ENCODE measurements at places on chromosomes 13 and 19.
A peak's percentile ranks its signal among the peaks of the same experiment; 100 is the strongest.

- no peak for DNase-seq
Measured at GRCh38 chr13:113410472-113411201, 42.7 kb downstream of the ADPRHL1 start.

DNA sequence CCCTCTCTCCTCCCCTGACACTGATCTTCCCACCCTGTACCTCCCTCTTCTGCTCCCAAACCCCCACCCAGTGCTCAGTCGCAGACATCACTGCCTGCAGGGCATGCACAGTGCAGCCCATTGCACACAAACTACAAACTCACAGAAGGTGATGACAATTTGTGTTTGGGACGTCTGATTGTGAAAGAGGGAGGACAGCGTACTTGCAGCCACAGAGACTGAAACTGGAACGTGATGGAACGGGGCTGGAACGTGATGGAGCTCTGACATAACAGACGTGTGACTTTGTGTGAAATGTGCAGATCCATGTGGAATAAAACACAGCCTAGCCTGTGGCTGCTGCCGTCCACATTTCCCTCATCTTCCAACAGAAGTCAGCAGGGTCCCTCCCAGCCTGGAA is 57.3 kb upstream of the CEACAM8 start:
- no peak for DNase-seq

GRCh38 chr13:22735011-22735995 is 445.5 kb upstream of the SGCG start:
- no peak for DNase-seq

DNA sequence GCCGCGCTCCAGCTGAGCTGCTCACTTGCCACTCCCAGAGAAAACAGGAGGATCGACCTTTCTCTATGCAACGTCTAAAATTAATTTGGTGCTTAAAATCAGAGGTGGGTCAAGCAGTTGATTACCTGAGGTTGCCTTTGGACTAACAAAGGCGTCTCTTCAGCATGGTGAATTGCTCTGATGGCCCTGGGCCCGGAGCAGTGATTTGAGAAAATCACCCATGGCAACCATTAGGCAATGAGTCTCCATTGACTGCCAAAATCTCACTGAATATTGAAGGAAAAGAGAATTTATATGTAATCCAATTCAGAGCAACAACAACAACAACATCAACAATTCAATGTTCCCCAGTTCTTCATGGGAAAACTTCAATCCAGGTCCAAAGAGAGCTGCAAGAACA is 61.8 kb downstream of the IRS2 start:
- peak; percentile 41 for DNase-seq

DNA sequence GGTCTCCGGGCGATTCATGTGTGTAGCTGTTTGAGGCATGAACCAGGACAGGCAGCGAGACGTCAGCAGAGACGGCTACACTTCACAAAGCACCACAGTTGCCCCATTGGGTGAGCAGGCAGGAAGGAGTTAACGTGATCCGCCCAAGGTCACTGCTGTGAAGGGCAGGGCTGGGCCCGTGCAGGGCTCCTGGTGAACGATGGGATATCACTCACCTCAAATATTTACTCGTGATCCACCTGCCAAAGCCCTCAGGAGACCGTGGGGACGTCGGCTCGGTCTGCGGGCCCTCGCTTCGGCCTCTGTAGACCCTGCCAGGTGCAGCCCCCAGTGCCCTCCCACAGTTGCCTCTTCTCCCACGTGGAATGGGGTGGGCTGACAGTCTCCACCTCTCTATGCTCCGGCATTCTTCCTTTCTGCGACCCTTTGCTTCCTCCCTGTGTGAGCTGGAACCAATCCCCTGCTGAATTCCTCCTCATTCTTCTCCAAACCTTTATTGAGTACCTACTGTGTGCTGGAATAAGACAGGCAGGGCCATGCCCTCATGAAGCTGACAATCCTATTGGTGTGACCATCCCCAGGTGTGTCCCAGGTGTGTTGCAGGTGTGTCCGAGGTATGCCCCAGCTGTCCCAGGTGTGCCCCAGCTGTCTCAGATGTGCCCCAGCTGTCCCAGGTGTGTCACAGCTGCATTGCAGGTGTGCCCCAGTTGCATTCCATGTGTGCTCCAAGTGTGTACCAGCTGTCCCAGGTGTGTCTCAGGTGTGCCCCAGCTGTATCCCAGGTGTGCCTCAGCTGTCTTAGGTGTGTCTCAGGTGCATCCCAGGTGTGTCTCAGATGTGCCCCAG is 2.0 kb upstream of the GRK1 start:
- no peak for DNase-seq

GRCh38 chr13:40428354-40428753 is 238.1 kb downstream of the FOXO1 start:
- DNase-seq, result no peak

- no peak for DNase-seq
Measured at GRCh38 chr13:33775339-33776108, 42.4 kb upstream of the RFC3 start.

DNA sequence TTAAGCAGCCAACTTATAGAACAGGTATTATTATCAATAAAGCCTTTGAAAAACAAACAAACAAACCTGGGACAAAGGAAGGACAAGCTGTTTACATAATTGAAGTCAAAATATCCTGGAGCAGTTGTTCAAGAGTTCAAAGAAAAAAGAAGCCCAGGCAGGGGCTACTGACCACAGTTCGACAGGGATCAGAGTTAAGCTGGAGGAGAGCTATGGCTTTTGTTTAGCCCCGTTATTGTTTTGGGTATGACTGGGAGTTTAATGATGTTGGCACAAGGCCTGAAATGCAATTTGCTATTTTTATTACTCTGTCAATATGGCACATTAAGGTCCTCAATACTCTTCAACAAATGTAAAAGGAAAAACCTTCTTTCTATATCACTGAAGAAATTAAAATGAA is 624.4 kb upstream of the KLHL1 start:
- DNase-seq, result no peak

DNA sequence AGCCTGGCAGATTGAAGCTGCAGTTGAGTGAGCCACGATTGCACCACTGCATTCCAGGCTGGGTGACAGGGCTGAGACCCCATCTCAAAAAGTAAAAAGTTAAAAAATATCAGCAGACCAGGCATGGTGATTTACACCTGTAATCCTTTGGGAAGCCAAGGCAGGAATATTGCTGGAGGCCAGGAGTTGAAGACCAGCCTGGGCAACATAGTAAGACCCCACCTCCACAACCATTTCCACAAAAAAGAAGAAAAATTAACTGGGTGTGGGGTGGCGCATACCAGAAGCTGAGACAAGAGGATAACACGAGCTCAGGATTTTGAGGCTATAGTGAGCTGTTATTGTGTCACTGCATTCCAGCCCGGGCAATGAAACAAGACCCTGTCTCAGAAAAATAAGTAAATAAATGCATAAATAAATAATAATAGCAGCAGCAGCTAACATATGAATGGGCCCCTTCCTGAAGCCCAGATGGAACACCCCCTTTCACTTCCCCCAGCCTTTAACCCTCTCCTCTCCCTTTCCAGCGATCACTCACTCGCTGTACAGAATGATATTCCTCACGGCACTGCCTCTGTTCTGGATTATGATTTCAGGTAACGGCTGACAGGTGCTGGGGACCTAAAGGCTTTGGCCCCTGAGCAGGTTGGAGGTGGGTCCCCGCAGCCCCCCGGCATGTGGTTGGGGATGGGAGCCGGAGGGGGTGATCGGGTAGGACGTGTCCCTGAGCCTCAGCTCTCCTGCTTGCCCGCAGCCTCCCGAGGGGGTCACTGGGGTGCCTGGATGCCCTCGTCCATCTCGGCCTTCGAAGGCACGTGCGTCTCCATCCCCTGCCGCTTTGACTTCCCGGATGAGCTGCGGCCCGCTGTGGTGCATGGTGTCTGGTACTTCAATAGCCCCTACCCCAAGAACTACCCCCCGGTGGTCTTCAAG is 3.2 kb downstream of the MAG start:
- no peak for DNase-seq

DNA sequence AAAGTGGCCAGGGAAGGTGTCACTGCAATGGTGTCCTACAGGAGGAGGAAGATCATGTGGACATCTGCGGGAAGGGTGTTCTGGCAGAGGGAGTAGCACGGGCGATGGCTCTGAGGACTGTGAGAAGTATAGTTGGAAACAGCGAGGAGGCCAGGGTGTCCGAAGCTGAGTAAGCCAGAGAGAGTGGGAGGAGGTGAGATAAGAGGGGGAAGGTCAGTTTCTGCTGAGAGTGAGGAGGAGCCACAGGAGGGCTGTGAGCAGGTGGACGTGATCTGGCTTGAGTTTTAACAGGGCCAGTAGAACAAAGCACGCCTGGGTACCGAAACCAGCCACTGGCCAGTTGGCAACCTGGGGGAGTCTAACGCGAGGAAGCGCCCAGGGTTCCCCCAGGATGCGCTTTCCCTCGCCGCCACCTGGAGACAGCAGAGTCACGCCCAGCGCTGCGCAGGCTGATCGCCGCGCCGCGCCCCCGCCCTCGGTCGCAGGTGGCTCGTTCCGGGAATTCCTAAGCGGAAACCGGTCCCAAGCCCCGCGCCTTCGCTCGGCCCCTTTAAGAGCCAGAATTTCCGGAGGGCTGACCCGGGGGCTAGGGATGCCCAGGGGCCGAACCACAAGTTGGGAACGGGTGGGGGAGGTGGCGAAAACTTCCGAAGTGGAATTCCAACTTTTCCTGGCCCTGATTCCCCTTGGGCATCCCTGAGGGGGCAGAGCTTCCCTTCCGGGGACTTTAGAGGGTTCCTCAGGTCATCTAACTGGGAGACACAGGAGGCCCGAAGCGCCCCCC is 1.1 kb upstream of the LSR start:
- DNase-seq, result no peak

GRCh38 chr13:23381866-23382265 is 51.6 kb downstream of the SACS start:
- no peak for DNase-seq

- DNase-seq, result no peak
Measured at GRCh38 chr13:20669162-20669561, 34.3 kb upstream of the IL17D start.

GRCh38 chr19:2699413-2700140 is 2.9 kb downstream of the GNG7 start:
- no peak for DNase-seq

- no peak for DNase-seq
Measured at GRCh38 chr13:46598140-46598819, 45.3 kb downstream of the LRCH1 start.

DNA sequence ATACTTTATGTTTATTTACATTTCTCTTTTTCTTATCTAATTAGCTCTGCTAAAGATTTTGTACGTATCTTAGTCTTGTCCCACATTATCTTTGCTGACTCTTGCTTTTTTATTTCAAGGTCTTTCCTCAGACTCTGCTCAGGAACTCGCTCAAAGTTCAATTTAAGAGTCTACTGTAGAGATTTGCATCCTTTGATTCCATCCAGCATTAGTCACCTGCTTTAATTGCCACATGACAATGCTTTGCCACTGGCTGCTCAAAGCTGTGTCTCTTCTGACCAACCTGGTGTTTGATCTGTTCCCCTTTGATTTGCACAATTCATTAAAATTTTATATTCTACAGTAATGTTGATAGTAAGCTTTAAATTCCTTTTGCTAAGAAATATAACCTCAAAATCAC is 157.9 kb upstream of the FREM2 start:
- no peak for DNase-seq

GRCh38 chr13:75312884-75313520 is 169.0 kb downstream of the TBC1D4 start:
- DNase-seq, result no peak

DNA sequence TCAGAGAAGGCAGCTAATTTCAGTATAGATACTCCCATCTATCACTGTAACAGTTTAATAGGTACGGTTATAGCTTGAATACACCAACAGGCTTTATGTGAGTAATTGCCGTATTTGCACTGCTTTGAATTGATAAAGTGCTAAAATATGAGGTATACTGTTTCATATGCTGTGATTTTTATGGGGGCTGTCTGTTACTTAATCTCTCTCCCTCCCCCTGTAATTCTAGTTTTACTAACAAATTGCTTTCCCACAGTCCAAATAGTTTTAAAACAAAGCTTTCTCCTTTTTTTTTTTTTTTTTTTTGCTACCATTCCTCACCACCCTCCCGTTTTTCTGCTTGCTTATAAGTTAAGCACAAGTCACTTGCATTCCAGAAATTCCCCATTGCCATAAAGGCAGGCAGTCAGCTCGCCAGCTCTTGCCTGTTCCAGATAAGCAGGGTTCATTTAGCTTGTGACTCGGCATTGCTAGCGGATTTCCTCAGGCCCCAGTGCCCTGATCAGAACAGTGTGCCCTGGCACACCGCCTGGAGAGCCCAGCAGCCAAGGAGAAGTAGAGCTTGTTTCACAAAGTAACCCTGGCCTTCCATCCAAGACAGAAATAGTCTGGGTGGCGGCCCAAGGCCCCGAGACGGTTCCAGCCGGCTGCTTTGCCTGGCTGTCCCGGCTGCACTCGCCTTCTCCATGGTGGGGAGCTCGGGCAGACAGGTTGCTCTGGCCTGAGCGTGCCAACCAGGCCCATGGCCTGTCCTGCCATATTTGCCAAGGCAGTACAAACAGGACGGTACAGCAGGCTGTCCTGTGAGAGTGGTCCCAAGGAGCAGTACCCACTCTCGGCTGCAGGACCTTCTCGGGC is 43.5 kb upstream of the NPAS1 start:
- peak; percentile 82 for DNase-seq

DNA sequence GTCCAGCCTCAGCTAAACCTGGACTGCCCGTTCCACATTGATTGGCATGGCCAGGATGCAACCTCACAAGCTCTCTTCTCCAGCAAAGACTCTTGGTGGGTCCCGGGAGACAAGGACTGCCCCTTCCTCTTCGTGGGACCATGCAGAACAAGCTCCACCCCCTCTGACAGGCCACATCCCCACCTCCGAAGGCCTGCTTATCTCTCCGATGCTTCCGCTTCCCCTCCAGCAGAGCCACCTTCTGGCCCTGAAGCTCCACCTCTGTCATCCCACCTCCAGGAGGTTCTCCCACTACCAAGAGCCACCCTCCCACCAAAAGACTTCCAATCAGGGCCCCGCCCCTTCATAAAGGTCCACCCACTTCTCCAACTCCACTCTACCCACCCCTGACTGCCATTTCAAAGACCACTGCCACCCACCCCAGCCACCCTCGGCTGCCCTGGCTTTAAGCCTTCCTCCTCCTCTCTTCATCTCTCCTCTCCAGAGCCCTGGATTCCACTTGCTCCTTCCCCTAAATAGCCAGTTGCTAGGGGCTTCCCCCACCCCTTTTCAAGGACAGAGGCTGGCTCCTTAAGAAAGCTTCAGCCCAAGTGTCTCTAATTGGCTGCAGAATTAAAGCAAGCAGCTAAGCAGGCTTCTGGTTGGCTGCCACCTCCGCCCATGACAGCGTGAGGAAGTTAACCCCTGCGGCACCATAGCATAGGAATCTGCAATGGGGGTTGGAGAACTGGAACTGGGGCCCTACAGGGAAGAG is 9.9 kb downstream of the LRFN1 start:
- DNase-seq, result no peak

DNA sequence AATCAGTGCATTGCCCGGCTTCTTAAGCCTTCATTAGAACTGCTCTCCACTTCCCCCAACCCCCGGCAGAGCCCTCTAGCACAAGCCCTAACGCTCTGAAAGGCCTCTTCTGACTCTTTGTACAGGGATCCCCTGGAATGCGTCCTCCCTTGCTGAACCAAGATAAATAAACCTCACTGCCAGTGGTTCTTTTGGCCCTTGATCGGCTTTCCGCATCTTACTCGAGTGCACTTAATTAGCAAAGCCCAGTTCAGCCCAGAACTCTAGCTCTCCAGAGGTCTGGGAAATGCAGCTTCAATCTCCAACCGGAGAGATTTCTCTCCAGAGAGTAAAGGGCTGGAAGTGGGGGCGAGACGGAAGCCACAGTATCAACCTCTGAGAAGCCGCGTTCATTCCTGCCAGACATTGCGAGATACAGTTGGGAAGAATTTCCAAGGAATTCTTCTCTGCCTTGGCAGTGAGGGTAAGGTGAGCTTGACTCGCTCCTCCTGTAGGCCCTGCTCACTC is 8.7 kb upstream of the ZNF444 start:
- DNase-seq, result no peak

All from hippocampal formation (tissue), 2 donors.